ENCODE measurements at places on chromosomes 16 and 17. TPM values are rescaled to one million over a fixed set of nuclear protein-coding genes. Genes with fewer than 3 reads are reported as not detected.

ASIC2 gene
- 4.5 TPM for total RNA-seq

ZNF629 gene
- 17.5 TPM for total RNA-seq

RHBDL3 gene
- total RNA-seq, result 1.3 TPM

PRAC2 gene
- not detected for total RNA-seq

ACAP1 gene
- 4.8 TPM for total RNA-seq

USP10 gene
- 84.0 TPM for total RNA-seq

JUP gene
- 261 TPM for total RNA-seq

C17orf107 gene
- 5.6 TPM for total RNA-seq

OR2C1 gene
- 1.3 TPM for total RNA-seq

TMIGD1 gene
- not detected for total RNA-seq

CCL17 gene
- total RNA-seq, result 1.1 TPM

DPEP2 gene
- total RNA-seq, result 2.7 TPM

UBTF gene
- total RNA-seq, result 75.9 TPM

MMD gene
- 18.0 TPM for total RNA-seq

NPIPA3 gene
- 1.1 TPM for total RNA-seq

KRTAP3-2 gene
- total RNA-seq, result not detected

CIBAR2 gene
- not detected for total RNA-seq

PRR35 gene
- total RNA-seq, result 9.4 TPM

SPATA22 gene
- 0.35 TPM for total RNA-seq

KRTAP4-3 gene
- not detected for total RNA-seq

HSD17B2 gene
- 43.8 TPM for total RNA-seq

CACNG1 gene
- 25.8 TPM for total RNA-seq

TBC1D3D gene
- total RNA-seq, result 4.0 TPM

MYH11 gene
- total RNA-seq, result 11.3 TPM

SPATA32 gene
- total RNA-seq, result 0.12 TPM

TOB1 gene
- 53.5 TPM for total RNA-seq

IL34 gene
- total RNA-seq, result 4.7 TPM

ZP2 gene
- total RNA-seq, result not detected

ZMYND15 gene
- 0.99 TPM for total RNA-seq

PRR29 gene
- 0.99 TPM for total RNA-seq

ABCA10 gene
- total RNA-seq, result 9.3 TPM

TRAP1 gene
- total RNA-seq, result 315 TPM

CACNA1H gene
- 32.3 TPM for total RNA-seq

ADGRG3 gene
- 5.0 TPM for total RNA-seq

HS3ST3A1 gene
- 21.5 TPM for total RNA-seq

HSD17B1 gene
- total RNA-seq, result 2.3 TPM

ABHD15 gene
- total RNA-seq, result 7.4 TPM

IFT20 gene
- 42.5 TPM for total RNA-seq

PPP1R27 gene
- 5.7 TPM for total RNA-seq

AANAT gene
- 0.41 TPM for total RNA-seq

MT1F gene
- 15.8 TPM for total RNA-seq

RBFOX1 gene
- 9.0 TPM for total RNA-seq

CD68 gene
- total RNA-seq, result 16.2 TPM

KCNH6 gene
- 2.1 TPM for total RNA-seq

Data from metanephros (tissue), 2 donors.